Naive thymus-derived CD8-positive, alpha-beta T cell (primary cell): ENCODE measurements at places on chromosomes 6 and 20. TPM values are rescaled to one million over a fixed set of nuclear protein-coding genes. Genes with fewer than 3 reads are reported as not detected.

GRCh38 chr6:112595841-112596240, 248.7 kb downstream of the RFPL4B start:
- DNase-seq, result no peak

GRCh38 chr6:8334113-8334512, 101.2 kb downstream of the SLC35B3 start:
- DNase-seq, result no peak

Gene MEI4
- 0.18 TPM for polyA plus RNA-seq

- DNase-seq, result no peak
Observed at GRCh38 chr6:12637960-12638641, 78.5 kb upstream of the PHACTR1 start.

DNA sequence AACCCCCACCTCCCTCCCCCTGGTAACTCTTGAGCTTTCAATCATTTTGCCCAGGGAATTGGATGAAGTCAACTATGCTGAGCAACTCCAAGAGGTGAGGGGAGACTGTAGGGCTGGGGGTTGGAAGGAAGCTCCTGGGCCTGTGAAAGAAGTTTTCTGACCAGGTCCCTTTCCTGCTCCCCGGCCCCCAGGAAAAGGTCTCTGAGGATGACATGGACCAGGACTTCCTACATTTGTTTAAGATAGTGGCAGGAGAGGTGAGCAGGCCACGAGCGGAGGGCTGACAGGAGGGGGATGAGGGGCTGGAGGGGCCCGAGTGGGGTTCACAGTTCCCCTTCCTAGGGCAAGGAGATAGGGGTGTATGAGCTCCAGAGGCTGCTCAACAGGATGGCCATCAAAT, 21.8 kb downstream of the CAPN11 start:
- no peak for DNase-seq

DNA sequence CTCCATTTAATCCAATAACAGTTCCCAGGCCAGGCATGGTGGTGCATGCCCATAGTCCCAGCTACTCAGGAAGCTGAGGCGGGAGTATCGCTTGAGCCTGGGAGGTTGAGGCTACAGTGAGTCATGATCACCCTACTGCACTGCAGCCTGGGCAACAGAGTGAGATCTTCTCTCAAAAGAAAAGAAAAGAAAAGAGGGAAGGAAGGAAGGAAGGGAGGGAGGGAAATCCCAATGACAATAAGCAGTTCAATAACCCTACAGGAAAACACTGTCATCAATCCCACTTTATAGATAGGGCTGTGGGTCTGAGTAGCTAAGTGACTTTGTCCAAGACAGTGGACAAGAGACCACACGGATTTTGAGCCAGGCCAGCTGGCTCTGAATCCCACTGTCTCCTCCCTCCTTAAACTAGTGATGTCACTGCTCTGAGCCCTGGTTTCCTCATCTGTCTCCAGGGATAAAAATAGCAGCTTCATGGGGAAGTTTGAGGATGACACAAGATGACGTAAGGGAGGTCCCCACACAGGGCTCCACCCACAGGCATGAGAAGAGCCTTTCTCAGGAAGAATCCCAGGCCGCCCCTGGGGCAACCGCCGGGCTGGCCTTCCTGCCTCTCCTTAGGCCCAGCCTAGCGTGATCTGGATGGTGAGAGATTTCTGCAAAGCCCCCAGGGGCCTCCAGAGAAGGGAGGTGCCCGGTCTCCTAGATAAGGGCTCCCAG, 7.2 kb upstream of the TRIB3 start:
- no peak for DNase-seq

GRCh38 chr6:3912361-3913076, 63.3 kb downstream of the FAM50B start:
- DNase-seq, result no peak
